SW 1271 (cell line): ENCODE measurements at places on chromosomes 6 and 20.

GRCh38 chr6:167341665-167342655 is 17.1 kb downstream of the TTLL2 start:
- no peak for DNase-seq

- DNase-seq, result no peak
Observed at GRCh38 chr6:156972145-156972544, 195.0 kb downstream of the ARID1B start.

GRCh38 chr20:51440589-51440988 is 101.9 kb downstream of the NFATC2 start:
- no peak for DNase-seq

GRCh38 chr6:135586388-135586787 is 88.8 kb upstream of the AHI1 start:
- no peak for DNase-seq

DNA sequence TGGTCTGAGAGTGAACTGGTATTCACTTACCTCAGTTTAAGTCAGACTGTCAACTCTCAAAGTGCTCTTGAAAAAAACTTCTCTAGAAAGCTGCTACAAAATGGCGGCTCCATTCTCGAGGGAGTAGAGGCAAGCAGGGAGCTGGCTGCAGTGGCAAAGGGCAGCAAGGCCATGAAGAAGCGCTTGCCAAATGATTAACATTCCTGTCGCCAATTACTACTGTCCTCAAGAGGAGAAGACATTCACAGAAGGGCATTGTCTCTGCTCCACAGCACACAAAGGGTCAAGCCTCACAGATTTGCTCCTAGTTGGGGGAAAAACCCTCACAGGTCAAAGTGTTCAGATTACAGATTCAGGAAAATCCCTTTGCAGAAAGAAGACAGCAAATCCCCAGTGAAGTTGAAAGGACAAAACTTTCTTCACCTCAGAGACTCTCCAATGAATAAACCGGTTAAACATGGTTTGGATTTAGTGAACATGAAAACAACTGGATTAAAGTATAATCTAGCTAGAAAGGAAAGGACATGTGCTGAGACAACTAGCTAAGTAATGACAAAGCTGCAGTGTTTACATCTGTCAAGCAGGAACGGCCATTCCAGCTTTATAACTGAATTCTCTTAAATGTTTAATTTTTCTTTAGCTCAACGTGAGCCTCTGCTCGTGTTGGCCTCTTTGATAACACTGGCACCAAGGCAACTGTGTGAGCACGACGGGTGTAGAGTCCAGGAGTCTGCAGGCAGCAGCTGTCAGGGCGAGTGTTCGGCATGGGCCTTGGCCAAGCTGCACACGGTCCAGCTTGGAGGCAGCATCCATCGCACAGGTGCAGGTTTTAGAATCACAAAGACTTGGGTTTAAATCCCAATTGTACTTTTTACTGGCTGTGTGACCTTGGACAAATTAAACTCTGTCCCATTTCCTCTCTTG is 37.6 kb downstream of the NR2E1 start:
- no peak for DNase-seq

DNA sequence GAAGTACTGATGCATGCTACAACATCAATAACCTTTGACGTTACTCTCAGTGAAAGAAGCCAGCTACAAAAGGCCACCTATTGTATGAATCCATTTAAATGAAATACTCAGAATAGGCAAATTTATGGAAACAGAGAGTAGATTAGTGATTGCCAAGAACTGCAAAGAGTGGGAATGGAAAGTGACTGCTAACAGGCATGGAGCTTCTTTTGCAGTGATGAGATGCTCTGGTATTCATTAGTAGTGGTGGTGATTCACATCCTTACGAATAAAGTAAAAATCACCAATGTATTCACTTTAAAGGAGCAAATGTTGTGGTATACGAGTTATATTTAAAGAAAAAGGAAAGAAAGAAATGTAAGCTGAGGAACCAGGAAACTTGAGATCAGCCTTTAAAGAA is 126.8 kb upstream of the SAMD5 start:
- no peak for DNase-seq

DNA sequence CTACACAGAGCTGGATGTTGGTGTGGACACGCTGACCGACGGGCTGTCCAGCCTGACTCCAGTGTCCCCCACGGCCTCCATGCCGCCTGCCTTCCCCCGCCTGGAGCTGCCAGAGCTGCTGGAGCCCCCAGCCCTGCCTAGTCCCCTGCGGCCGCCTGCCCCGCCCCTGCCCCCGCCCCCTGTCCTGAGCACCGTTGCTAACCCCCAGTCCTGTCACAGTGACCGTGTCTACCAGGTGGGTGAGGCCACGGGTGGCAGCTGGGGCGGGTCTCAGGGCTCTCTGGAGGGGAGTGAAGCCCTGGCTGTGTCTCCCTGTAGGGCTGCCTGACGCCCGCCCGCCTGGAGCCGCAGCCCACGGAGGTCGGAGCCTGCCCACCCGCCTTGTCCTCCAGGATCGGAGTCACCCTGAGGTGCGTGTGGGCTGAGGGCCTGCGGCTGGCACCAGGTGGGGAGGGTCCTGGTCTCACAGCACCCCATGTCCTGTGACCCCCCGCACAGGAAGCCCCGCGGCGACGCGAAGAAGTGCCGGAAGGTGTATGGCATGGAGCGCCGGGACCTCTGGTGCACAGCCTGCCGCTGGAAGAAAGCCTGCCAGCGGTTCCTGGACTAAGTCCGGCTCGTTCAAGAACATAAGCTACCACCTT is 2.9 kb downstream of the SLC2A4RG start:
- DNase-seq, result no peak
